Bone marrow (tissue), 2 donors: ENCODE measurements at places on chromosomes 1 and 21.

- no peak for DNase-seq
These were observed 223.9 kb downstream of the S1PR1 start for GRCh38 chr1:101460739-101461138.

GRCh38 chr1:233387585-233387984, 60.1 kb downstream of the MAP3K21 start:
- no peak for DNase-seq

- DNase-seq: no peak
These were observed 19.7 kb downstream of the SRSF4 start for GRCh38 chr1:29162025-29162424.

- no peak for DNase-seq
These were observed 19.4 kb upstream of the LRRC53 start for GRCh38 chr1:74531796-74532195.

- no peak for DNase-seq
These were observed 32.1 kb upstream of the PLPPR4 start for GRCh38 chr1:99232172-99232571.

DNA sequence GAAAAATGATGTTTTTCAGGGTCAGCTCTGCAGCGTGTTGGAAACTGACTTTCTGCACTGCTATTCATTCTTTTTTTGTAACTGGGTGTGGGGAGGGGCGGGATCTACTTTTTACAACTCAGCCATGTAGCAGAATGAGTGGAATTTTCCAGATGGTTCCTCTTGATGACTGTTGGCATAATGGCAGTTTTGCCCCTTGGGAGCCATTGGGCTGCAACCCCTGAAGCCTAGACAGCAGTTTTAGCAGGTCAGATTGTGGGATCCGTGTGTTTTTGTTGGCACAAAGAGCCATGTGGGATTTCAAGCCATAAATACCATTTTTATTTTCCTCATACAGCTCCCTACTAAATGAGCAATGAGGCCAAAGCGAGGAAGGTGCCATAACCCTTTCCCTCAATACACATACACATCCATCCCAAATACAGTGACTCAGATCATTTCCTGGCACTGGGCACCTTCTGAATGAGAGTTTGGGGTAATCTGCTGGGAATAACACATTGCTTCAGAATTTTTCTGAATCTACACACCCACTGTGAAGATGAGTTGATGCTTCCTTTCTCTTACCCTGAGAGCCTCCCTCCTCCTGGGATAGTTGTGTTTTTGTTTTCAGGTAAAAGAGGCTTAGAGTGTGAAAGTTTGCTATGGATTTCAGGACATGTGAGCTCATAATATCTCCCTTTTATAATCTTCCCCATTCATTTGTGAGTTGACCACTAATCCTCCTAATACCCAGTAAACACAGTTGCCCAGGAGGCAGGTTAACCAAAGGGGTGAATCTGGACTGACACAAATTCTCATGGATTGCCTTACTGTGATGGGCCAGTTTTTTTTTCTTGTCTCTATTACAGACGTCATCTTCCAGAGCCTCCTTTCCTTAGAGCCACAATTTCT, 13.1 kb downstream of the S100A10 start:
- no peak for DNase-seq

- DNase-seq: no peak
These were observed 7.0 kb upstream of the HEYL start for GRCh38 chr1:39646232-39647081.

GRCh38 chr1:191620883-191621282, 537.4 kb upstream of the RGS18 start:
- no peak for DNase-seq

DNA sequence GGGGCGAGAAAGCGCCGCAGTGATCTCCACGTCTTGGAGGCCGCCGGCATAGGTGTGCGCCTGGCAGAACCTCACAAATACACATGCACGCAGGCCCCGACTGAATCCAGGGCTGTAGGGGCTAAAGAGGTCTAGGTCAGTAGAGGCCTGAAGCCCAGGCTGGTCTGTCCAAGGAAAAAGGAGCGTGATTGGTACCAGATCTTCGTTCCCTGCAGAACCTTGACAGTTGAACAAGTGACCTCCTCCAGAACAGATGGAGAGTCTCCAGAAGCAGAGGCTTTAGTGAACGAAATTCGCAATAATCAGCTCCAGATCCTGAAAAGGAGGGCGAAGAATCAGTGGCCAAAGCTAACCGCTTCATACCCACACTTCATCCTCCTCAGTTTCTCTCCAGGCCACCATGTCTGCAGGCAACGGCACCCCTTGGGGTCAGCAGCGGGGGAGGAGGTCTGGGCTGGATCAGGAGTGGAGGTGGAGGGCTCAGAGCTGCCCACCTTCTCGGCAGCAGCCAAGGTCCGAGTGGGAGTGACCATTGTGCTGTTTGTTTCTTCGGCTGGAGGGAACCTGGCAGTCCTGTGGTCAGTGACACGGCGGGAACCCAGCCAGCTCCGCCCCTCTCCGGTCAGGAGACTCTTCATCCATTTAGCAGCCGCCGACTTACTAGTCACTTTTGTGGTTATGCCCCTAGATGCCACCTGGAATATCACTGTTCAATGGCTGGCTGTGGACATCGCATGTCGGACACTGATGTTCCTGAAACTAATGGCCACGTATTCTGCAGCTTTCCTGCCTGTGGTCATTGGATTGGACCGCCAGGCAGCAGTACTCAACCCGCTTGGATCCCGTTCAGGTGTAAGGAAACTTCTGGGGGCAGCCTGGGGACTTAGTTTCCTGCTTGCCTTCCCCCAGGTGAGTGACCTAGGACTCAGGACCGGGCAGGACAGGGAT, 749 bp upstream of the PEX11B start:
- no peak for DNase-seq

GRCh38 chr21:22235866-22236590, 1237.8 kb downstream of the NCAM2 start:
- DNase-seq: no peak
